ENCODE measurements at places on chromosomes 13 and 19.
A peak's percentile ranks its signal among the peaks of the same experiment; 100 is the strongest.

DNA sequence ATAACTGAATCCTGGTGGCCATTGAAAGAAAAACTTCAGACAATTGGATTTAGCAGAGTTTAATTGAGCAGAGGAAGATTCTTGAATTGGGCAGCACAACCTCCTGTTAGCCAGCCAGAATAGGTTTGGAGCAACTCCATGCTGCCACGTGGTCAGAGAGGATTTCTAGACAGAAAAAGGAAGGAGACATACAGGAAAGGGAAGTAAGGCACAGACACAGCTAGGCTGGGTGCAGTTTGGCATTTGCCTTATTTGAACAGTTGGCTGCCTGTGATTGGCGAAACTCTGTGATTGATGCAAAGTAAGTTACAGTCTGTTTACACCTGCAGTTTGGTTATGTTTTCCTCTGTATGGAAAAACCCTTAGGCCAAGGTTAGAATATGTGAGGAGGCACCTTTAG is 85.8 kb upstream of the SPATA13 start:
- DNase-seq = peak; percentile 5

DNA sequence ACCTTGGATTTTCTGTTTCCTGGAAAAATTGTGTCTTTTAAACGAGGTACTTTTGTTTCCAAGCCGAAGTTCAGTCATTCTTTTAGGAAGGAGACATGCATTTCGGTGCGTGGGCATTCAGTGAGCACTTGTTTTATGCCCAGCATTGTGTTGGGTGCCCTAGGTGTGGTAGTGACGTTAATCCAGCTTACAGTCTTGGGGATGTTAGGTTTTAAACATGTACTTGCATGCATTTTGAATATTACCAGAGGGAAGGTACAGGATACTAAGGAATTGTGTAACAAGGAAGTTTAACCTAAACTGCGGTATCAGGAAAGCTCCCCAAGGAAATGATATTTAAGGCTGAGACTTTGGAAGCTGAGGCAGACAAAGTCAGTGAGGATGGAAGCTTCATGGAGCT is 66.3 kb downstream of the ARHGAP35 start:
- no peak for DNase-seq

DNA sequence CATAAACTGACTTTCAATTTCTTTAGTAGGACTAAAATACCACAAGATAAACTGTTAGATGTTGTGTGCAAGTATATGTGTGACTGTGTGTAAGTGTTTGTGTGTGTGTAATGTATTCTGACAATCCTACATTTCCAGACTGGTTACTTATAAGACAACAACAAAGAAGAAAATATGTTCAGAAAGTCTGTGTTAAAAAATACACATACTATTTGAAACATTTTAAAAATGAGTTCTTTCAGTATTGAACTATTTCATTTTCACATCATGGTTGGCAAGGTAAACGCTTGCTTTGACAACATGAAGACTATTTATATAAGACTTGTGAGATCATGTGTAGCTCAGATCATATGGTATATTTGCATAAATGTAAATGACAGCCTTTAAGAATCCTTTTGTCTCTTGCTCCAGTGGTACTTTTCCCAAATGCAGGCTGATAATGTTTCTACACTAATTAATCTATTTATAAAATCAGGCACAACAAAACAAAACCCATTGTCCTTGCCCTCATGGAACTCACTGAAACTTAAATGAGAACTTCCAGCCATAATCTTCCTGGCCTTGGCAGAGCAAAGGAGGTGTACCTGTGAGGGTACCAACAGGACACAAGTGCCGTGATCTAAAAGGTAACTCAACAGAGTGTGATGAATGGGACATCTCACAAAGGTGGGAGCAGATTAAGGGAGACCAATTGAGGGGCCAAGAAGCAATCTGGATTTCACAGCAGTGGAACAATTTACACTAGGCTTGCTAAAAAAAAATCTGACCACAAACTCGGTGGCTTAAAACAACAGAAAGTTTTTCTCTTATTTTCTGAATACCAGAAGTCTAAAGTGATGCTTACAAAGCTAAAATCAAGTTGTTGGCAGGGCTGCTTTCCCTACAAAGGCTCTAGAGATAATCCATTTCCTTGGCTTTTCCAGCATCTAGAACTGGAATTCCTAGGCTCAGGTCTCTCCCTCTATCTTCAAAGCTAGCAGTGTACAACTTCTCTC is 349.0 kb downstream of the TBC1D4 start:
- DNase-seq = no peak

DNA sequence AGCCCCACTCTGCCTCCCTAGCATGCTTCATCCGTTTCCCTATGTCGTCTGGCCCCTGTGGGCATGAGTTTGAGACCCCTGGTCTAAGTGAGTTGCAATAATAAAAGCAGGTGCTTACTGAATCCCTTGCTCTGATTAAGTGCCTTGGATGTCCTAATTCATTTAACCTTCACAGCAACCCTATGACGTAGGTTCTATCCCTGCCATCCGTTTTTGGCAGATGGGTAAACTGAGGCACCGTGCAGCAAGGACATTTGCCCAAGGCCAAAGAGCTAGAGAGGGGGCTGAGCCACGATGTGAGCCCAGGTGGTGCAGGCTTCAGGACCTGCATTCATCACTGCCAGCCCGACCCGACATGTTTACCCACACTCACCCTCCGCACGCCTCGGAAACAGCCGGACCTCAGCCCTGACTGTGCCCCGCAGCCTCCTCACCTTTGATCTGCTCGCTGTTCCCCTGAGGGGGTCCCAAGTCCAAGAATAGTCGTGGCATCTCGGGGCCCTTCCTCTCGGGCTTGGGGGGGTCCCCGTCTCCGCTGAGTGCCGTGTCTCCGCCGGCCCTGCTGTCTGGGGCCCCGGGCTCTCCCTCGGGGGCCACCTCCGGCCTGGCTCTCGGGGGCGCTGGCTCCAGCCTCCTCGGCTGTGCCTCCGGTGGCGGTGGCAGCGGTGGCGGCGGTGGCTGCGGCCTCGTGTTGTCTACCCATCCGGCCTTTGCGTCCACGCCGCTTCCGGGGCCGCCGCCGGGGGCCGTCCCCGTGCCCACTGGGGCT is 14.5 kb downstream of the LMTK3 start:
- DNase-seq = no peak

DNA sequence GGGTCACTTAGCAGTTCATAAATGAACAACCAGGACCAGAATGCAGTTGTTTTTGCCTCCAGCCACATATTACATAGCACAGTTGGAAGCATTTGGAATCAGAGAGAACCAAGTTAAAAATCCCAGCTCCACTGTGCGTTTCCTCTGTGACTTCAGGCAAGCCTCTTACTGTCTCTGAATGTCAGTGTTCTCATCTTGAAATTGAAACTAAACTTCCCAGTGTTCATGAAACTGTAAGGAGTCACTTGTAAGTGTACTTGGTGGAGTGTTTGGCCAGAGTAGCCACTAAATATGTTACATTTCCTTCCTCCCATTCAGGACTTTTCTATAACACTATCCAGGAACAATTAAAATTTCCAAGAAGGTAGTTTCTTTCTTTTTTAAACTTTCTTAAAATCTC is 276.8 kb downstream of the KCNRG start:
- no peak for DNase-seq

DNA sequence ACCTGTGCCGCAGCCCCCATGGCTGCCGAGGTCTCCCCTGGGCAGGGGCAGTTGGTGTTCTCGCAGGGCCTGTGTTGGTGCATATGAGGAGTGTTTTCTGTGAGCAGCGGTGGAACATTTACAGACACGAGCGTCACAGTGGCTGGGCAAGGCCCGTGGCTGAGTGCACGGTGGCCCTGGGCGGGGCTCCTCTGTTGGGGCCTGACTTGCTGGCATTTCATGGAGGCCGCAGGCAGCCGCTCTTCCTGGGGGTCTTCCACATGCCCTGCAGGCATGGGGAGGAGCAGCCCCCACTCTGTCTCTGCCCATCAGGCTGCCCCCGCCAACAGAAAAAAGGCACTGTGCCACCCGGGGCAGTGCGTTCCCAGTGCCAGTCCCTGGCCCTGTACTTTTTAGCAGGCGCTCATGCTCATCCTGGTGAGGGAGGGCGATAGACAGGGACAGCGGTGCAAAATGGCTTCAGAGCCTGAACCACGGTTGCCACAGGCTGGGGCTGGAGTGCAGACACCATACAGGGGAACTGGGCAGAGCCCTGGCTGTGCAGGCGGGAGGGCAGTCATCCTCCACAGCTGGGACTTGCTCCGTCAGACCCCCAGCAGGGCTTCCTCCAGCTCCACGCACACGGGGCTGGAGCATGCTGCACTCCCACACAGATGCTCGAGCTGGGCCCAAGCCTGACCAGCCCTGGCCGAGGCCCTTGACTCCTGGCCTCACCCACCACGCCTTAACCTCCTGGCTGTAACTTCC is 23.5 kb downstream of the TFDP1 start:
- no peak for DNase-seq

Measured in CD4-positive, alpha-beta T cell treated with Interleukin-1 beta for 1 hour (primary cell).